ENCODE measurements at places on chromosomes 5 and 9. TPM values are rescaled to one million over a fixed set of nuclear protein-coding genes. Genes with fewer than 3 reads are reported as not detected.

The MUSK gene
- total RNA-seq: not detected

The LRRC19 gene
- not detected for total RNA-seq

The TRIM23 gene
- total RNA-seq: 25.3 TPM

The CCL28 gene
- total RNA-seq: 16.4 TPM

The SLC6A19 gene
- total RNA-seq: not detected

The SLC6A7 gene
- total RNA-seq: not detected

The DMRT3 gene
- not detected for total RNA-seq

The CRHBP gene
- not detected for total RNA-seq

The MSH3 gene
- total RNA-seq: 16.9 TPM

The CANX gene
- total RNA-seq: 350 TPM

The ORM2 gene
- total RNA-seq: not detected

The KIF4B gene
- not detected for total RNA-seq

The ARHGEF37 gene
- 0.43 TPM for total RNA-seq

The ZNF618 gene
- total RNA-seq: 1.1 TPM

The CWC27 gene
- total RNA-seq: 17.8 TPM

The SOHLH1 gene
- not detected for total RNA-seq

The WDR38 gene
- total RNA-seq: not detected

The BTNL9 gene
- total RNA-seq: not detected

The TSSK1B gene
- total RNA-seq: not detected

The SPINK5 gene
- total RNA-seq: not detected

The ORM1 gene
- not detected for total RNA-seq

The ZNF483 gene
- 16.0 TPM for total RNA-seq

The SLC6A18 gene
- total RNA-seq: not detected

The KIF3A gene
- total RNA-seq: 10.5 TPM

The SLC27A6 gene
- not detected for total RNA-seq
